Activated T-helper 1 cell treated with anti-CD3 and anti-CD28 coated beads, Interleukin-2, amount 50 U/mL, for 16 hours (primary cell): ENCODE measurements at places on chromosomes 7 and 10.

GRCh38 chr7:28155019-28155660, 25.5 kb downstream of the JAZF1 start:
- no peak for DNase-seq

DNA sequence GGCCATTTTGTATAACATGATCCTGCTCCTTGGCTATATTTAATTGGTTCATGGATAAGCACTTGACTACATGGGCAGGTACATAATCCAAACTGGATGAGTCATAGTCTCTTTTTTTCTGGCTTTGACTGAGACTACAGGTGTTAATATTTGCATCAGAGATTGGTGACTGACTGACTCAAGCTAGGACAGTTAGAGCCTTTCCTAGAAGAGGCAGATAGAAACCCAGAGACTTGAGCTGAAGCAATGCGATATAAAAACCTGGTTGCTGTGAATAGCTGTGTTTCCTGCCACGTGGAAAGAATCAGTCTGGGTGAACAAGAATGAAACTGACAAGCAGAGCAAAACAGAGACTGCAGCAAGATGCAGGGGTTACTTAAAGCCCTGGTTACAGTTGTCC, 81.0 kb downstream of the SAMD9 start:
- DNase-seq: no peak

- no peak for DNase-seq
Measured at GRCh38 chr10:104340641-104341040, 2.4 kb upstream of the ITPRIP start.

DNA sequence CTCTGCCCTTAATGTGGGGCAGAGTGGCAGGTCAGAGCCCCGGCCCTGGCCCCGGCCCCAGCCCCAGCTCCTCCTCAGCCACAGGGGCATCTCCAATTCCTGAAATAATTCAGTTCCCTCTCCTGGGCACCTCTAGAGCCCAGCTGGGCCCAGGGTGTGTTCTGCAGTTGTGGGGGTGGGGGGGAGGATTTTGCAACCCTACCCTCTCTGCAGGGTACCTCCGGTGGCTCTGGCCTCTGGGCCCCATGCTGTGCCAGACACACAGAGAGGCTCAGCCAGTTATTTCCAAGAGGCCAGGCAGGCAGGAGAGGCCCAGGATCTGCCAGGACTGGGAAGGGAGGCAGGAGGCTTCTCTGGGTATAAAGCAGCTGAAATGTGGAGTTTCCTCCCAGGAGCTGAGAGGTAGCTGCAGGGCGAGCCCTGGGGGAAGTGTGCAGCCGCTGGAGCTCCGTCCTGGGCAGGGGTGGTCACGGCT, 47.9 kb downstream of the PWWP2B start:
- DNase-seq: no peak

- no peak for DNase-seq
Measured at GRCh38 chr7:39942883-39943282, 7.2 kb upstream of the CDK13 start.

DNA sequence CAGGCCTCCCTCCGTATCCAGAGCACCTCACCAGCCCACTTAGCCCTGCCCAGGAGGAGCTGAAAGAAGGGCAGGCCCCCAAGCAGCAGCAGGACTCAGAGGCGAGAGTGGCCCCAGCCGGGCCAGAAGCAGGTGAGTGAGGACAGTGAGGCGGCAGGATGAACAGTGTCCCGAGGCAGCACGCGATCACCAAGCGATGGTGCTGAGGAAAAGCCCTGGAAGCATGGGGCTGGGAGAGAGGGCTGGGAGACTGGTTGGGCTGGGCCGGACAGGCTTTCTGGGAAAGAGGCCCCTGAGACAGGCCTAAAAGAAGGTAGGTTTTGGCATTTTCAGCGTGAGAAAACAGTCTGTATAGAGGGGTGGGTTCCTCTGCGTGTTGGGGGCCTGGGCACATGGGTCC, 16.4 kb downstream of the ZNF783 start:
- no peak for DNase-seq

DNA sequence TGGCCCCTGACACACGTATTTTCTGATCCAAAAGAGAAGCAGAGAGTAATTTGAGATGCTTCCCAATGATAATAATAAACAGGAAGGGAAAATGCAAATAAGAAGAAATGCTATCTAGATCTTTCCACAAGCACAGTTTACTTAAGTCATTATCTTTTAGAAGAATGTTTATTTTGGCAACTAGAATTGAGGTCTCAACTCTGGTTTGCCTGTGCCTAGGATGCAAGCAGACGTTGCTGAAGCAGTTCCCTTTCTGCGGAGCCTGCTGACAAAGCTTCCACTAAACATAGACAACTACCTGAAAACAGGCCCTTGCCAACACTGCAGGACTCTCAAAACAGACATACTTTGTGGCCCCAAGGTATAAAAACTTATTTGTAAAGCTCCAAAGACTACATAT, 315.8 kb upstream of the POM121L12 start:
- DNase-seq: no peak

DNA sequence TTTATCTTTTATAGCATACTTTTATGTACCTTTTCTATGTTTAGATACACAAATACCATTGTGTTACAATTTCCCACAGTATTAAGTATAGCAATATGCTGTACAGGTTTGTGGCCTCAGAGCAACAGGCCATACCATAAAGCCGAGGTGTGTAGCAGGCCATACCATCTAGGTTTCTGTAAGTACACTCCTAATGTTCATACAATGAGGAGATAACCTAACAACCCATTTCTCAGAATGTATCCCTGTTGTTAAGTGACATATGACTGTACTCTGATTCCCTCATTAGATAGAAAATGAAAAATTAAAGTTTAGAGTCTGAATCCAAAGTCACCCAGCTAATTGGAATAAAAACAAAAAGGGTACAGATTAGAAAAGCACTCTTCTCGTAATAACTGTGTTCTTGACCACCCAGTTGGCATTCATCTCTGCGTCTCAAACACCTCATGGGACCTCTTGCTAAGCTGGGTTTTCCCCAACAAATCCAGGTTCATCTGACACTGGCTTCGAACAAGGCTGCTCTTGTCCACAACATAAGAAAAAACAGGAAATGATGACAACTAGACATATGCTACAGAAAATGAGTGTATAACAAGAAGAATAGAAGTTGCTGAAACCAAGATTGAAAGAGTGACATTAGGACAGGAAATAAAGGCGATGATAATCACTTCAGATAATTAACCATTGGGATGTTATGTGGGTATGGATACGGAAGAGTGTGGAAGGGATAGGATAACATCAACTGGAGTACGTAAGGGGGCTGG, 1.4 kb downstream of the NDUFB8 start:
- no peak for DNase-seq

GRCh38 chr10:131899116-131899690, 1.6 kb upstream of the PPP2R2D start:
- no peak for DNase-seq
